Activated CD8-positive, alpha-beta memory T cell treated with anti-CD3 and anti-CD28 coated beads, Interleukin-2, amount 10 ng/mL, durations not matched to agents 7 days and 5 days (primary cell): ENCODE measurements at places on chromosomes 16 and 17.
A peak's percentile ranks its signal among the peaks of the same experiment; 100 is the strongest.

- peaks cover 19% of the 10 kb centered on the region for H3K36me3 ChIP-seq
- DNase-seq, result no peak
- H3K4me3 ChIP-seq, result peak overlapping the region; percentile 94
These were observed 1.2 kb downstream of the NFATC3 start for GRCh38 chr16:68086336-68086841.

GRCh38 chr16:57044931-57045693 lies 47.3 kb upstream of the CPNE2 start:
- no peak for DNase-seq
- peak overlapping the region; percentile 46 for H3K27ac ChIP-seq
- no peaks in the 10 kb centered on the region for H3K27me3 ChIP-seq

DNA sequence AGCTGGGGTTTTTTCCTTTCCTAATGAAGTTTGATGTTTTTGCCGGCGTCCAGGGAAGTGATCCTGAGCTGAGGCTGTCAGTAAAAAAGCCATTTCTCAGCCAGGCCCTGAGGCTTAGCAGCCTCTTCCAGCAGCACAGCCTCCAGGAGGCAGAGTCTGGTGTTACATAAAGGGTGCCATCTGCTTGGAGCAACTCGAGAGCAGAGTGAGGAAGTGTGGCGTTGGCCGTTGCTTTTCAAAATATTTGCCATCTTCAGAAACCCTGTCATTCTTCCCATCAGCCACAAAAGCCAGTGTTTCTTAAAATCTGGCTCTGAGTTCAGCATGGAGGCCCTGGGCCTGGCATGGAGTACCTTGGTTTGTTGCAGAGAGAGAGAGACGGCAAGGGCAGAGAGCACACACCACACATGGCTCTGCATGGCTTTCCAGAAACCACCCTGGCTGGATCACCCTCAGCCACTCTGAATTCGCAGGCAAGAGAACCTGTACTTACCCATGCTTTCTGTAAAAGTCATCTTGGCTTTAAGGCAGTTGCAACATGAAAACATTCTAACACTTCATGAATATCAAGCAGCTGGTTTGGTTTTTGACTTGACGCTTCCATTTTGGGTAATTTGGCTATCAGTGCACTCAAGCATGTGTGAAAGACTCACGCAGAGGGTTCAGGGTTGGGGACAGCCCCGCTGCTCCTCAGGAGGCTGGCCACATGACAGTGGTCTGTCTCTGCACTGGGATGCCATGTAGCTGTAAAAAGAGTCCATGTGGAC lies 21.0 kb downstream of the PMM2 start:
- DNase-seq, result no peak
- no peak overlapping the region for H3K4me3 ChIP-seq
- peaks cover 41% of the 10 kb centered on the region for H3K4me1 ChIP-seq
- no peaks in the 10 kb centered on the region for H3K27me3 ChIP-seq
- peaks cover 68% of the 10 kb centered on the region for H3K36me3 ChIP-seq

- no peaks in the 10 kb centered on the region for H3K4me1 ChIP-seq
- H3K4me3 ChIP-seq, result no peak overlapping the region
- H3K36me3 ChIP-seq, result no peaks in the 10 kb centered on the region
- H3K27ac ChIP-seq, result no peak overlapping the region
These were observed 2.8 kb downstream of the RBFOX3 start for GRCh38 chr17:79607940-79608623.

- H3K27ac ChIP-seq, result no peak overlapping the region
- H3K27me3 ChIP-seq, result no peaks in the 10 kb centered on the region
- H3K4me1 ChIP-seq, result peaks cover 22% of the 10 kb centered on the region
These were observed 71.1 kb upstream of the AMZ2 start for GRCh38 chr17:68176718-68177117.
